Renal pelvis (tissue), 12 donors: ENCODE measurements at places on chromosomes 7 and 10. TPM values are rescaled to one million over a fixed set of nuclear protein-coding genes. Genes with fewer than 3 reads are reported as not detected.

FAM25A gene
- not detected for polyA plus RNA-seq

TAS2R41 gene
- not detected for polyA plus RNA-seq

MMP21 gene
- polyA plus RNA-seq = 0.26 TPM

HKDC1 gene
- polyA plus RNA-seq = 21.0 TPM

BTBD16 gene
- polyA plus RNA-seq = 0.96 TPM

ICA1 gene
- polyA plus RNA-seq = 16.9 TPM

MSMB gene
- polyA plus RNA-seq = not detected

SLC39A12 gene
- polyA plus RNA-seq = not detected

TRPV6 gene
- 11.2 TPM for polyA plus RNA-seq

GRCh38 chr10:14450041-14450491 lies 119.3 kb upstream of the FRMD4A start:
- DNase-seq = no peak

GRCh38 chr7:33934391-33934790 lies 29.1 kb downstream of the BMPER start:
- no peak for DNase-seq

DNA sequence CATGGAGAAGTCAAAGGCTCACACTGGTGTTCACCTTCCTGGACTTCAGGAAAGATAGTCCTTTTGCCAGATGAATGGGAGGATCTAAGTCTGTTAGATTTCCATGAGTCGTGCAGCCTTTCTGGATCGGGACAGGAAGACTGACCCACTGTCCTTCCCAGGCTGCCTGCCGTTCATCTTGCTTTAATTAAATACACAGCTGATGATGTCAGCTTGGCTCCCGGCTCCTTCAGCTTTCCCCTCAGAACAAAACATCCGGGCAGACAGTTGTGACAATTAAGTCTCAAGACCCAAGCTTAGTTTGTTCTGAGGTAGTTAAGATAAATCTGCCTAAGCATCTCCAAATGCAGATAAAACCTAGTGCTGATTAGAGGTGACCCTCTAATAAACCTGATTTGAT lies 58.6 kb downstream of the AUTS2 start:
- no peak for DNase-seq

DNA sequence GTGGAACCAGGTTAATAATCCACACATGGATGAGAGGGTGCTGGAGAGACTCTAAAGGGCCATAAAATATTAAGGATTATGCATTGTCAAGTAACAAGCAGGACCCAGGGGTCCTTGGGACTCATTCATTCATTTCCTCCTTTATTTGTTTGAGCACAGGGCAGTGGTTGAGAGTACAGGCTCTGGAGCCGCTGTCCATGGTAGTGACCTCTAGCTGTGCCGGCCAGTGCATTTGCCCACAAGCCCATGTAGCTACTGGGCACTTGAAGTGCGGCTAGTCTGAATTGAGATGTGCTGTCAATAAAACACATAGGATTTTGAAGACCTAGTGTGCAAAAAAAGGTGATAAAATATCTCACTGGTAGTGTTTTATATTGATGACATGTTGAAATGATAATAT lies 137.6 kb downstream of the C10orf105 start:
- no peak for DNase-seq

- DNase-seq = peak; percentile 85
Measured at GRCh38 chr7:33669251-33669670, 236.1 kb upstream of the BMPER start.

- DNase-seq = no peak
Measured at GRCh38 chr10:25901199-25901598, 32.8 kb upstream of the MYO3A start.

GRCh38 chr7:20246236-20246635 lies 29.1 kb upstream of the MACC1 start:
- DNase-seq = no peak

DNA sequence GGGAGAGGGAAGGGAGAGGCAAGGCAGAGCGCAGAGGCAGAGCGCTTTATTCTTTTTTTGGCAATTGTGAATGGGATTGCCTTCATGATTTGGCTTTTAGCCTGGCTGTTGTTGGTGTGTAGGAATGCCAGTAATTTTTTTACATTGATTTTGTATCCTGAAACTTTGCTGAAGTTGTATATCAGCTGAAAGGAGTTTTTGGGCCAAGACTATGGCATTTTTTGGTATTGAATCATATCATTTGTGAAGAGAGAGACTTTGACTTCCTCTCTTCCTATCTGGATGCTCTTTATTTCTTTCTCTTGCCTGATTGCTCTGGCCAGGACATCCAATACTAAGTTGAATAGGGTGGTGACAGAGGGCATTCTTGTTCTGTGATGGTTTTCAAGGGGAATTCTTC lies 291.3 kb downstream of the REEP3 start:
- DNase-seq = no peak

DNA sequence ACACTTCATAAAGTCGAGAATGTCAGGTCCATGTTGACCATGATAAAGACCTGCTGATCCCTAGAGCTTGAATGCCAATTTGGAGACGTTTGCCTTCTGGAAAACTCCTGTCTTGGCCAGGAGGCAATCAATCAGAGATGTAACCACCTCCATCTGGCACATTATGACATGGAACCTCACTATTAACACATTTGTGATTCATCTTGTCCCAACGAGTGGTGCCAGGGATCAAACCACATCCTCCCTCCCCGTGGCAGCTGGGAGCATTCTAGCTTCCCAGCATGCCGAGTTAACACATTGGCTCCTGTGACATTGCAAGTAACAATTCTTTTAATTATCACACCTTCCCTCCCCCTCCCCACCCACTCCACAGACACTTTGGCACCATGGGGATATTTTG lies 84.0 kb upstream of the PPP1R17 start:
- no peak for DNase-seq

DNA sequence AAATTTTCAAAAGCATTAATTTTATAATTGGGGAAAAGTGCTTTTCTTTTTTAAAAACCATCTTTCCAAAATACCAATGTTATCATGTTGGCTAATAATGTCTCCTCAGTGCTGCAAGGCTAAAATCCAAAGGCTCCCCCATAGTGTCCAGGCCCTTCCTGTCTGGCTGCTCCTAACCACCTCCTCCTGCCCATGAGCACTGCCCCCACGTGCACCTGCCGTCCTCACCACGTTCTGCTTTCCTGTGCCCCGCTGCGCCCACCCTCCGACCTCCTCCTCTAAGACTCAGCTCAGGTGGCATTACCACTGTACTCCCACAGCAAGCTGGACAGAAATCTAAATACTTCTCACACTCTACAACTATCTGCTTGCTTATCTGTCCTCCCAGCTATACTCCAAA lies 17.7 kb downstream of the PAXIP1 start:
- no peak for DNase-seq
